ENCODE measurements at places on chromosomes 12 and 14.

GRCh38 chr12:12616512-12617310 is 5.0 kb downstream of the CREBL2 start:
- no peak for DNase-seq

DNA sequence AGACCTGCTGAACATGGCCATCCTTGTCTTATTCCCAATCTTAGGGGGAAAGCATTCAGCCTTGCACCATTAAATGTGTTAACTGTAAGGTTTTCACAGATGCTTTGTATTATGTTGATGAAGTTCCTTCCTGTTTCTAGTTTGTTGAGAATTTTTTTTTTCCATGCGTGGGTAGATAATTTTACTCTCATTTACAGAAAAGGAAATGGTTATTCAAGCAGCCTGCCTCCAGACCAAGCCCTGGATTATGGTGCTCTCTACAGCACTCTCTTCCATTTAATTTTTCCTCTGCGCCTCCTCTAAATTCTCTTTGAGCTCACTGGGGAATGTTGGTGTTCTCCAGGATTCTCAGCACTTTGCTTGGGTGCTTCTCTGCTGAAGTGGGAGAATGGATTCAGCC is 179.3 kb upstream of the PZP start:
- DNase-seq = no peak

DNA sequence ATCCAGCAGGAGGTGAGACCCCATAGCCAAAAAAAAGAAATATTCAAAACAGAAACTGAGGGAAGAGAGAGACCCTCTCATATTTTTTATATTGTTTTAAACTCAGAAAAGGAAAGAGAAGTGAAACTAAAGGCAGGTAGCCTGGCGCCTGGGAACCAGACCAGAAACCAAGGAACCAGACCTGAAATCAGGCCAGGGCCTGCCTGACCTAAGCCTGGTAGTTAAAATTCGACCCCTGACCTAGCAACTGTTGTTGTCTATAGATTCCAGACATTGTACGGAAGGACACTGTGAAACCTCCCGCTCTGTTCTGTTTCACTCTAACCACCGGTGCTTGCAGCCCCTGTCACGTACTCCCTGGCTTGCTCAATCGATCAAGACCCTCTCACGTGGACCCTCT is 38.5 kb upstream of the CD163 start:
- DNase-seq = no peak

DNA sequence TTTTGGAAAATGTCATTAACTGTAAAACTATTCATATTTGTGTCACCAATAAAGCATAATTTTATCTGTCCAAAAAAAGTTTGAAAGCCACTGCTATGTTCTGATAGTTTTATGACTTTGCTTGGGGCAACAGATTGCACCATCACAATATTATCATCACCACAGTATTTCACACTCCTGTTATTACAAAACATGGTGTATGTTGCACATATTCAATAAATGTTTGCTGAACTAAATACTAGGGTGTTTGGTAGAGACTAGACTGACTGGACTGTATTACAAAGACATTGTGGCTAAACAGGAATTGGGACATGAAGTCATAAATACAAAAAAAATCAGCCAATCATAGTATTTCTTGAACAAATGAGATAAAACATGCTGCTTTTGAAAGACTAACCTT is 55.1 kb downstream of the PAWR start:
- no peak for DNase-seq

GRCh38 chr12:23055004-23055403 is 430.0 kb downstream of the ETNK1 start:
- no peak for DNase-seq

GRCh38 chr12:57844709-57845477 is 1.6 kb downstream of the CTDSP2 start:
- no peak for DNase-seq

DNA sequence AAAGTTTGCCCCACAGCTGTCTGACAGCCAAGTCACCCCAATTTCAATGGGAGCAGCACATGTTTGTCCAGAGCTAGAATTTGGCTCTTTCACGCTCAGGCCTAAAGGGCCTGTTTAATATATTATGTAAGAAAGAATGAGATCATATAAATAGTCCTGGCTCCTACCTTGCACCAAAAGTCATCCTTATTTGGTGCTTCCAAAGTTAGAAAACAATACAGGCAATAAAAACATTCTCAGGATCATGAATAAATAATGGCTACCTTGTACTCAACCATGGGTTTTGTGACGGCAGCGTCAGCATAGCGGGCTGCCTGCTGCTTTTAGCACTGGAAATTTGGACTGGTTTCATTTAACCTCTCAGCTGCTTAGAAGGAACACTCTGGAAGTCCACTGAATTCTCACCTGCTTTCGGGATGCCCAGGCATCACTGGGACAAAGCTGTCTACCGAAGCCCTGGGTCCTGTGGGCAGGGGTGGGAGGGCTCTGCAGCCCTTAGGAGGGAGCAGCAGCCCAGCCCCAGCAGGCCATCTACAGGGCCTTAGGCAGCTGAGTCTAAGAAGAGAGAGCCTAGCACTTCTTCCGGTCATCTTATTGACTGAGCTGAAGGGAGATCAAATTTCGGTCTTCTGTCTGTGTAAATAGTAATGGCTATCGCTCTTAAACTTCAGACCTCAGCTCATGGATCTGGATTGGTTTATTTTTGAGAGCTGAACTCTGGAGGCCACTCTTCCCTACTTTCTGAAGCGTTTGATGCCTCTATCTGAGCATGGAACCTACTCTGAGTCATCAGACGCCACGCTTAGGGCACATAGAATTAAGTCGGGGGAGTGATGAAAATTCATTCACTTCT is 106.5 kb downstream of the SAMD4A start:
- no peak for DNase-seq

All from stimulated activated CD4-positive, alpha-beta T cell treated with anti-CD3 and anti-CD28 coated beads, TNF-alpha, amount 100 ng/mL, for 24 hours (primary cell).